ENCODE measurements at places on chromosomes 4 and X.

GRCh38 chr4:17367201-17367600 is 144.7 kb downstream of the QDPR start:
- no peak for DNase-seq

- no peak for DNase-seq
Measured at GRCh38 chr4:8381814-8382581, 58.5 kb downstream of the ACOX3 start.

DNA sequence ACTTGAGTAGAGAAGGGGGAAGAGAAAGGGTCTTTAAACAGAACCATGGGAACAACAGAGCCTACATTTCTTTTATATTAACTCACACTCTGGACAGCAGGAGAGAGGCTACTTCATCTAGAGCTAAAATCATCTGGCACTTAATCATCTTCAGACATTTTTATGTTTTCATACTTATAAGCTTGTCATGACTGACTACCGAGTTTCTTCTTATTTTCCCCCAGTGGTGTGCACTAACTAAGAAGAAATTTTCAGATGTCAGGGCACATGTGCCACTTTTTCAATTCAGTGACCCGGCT is 11.8 kb upstream of the RTL5 start:
- no peak for DNase-seq

- no peak for DNase-seq
Measured at GRCh38 chr4:126954537-126955291, 678.0 kb upstream of the INTU start.

DNA sequence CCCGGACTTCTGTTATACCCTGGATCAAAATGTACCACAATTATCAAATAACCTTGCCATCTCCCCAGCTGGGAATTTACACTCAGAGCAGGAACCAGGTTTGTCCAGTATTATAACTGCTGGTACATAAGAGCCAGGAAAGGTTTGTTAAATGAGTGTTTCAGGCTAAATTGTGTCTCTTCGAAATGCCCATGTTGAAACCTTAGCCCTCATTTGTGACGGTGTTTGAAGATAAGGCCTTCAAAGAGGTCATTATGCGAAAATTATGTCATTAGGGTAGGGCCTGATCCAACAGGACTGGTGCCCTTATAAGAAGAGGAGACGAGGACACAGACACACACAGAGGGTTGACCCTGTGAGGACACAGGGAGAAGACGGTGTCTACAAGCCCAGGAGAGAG is 73.5 kb upstream of the DHRSX start:
- DNase-seq = no peak

DNA sequence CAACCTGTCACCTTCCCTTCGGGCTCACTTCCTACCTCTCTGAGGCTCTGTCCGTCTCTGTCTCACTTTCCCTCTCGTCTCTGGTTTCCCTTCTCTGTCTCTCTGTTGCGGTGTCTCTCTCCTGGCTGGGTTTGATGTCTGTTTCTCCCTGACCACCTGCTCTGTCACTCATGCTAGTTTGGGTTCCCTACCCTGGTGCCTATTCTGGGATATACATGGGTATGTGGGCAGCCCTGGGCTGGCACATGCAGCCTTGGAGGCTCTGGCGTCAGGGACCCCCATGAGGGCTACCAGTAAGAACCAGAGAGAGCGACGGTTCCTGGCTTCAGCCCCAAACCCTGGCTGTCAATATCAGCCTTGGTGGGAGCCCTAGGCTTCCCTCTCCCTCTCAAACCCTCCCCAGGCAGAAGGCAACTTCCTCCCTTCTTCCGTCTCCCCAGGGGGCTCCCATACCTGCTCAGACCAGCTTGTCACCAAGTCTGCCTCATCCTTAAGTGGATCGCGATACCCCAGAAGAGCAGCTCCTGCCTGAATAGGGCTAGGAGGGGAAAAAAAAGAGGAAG is 314 bp downstream of the DNASE1L1 start:
- DNase-seq = no peak

DNA sequence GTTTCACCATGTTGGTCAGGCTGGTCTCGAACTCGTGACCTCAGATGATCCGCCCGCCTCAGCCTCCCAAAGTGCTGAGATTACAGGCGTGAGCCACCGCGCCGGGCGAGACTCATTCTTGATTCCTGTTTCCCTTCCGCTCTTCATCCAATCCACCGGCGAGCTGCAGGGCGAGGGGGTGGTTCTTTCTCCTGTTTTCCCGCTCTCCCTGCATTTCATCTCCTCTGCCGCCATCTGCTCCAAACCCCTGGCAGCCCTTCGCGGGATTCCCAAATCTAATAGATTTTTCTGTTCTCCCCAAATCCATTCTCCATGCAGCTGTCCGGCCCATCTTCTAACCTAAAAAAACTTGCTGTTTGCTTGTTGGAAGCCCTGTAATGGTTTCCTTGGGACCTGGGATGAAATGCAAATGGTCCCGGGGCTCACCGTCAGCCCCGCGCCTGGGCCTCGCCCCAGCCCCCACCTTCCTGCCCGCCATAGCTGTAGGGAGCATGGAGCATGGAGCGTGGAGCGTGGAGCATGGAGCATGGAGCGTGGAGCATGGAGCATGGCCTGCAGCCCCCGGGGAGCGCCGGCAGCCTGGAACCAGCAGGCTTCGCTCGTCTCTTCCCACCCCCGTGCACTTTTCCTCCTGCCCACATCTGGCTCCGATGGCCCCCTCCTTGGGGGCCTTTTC is 1.1 kb downstream of the ZFP42 start:
- DNase-seq = no peak

GRCh38 chr4:15654593-15655222 is 449 bp downstream of the FBXL5 start:
- peak; percentile 12 for DNase-seq

DNA sequence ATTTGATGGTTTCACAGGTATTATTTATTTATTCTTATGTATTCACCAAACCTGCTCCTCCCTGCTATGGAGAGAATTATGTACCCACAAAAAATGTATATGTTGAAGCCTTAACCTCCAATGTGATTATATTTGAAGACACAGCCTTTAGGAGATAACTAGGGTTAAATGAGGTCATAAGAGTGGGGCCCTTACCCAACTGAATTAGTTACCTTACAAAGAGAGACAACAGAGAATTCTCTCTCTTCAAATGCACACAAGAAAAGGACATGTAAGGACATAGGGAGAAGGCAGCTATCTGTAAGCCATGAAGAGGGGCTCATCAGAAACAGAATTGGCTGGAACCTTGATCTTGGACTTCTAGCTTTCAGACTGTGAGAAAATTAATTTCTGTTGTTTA is 44.0 kb downstream of the ZGRF1 start:
- DNase-seq = no peak

GRCh38 chrX:70508296-70508911 is 63.8 kb downstream of the DLG3 start:
- no peak for DNase-seq

- DNase-seq = no peak
Measured at GRCh38 chrX:39921838-39922237, 175.9 kb downstream of the BCOR start.

GRCh38 chrX:79290596-79290995 is 76.5 kb downstream of the ITM2A start:
- DNase-seq = no peak

- DNase-seq = no peak
Measured at GRCh38 chr4:79413032-79413885, 5.2 kb upstream of the GK2 start.

- DNase-seq = no peak
Measured at GRCh38 chrX:2889045-2889605, 40.0 kb downstream of the ARSD start.

GRCh38 chr4:4985036-4985435 is 34.2 kb downstream of the CYTL1 start:
- no peak for DNase-seq

DNA sequence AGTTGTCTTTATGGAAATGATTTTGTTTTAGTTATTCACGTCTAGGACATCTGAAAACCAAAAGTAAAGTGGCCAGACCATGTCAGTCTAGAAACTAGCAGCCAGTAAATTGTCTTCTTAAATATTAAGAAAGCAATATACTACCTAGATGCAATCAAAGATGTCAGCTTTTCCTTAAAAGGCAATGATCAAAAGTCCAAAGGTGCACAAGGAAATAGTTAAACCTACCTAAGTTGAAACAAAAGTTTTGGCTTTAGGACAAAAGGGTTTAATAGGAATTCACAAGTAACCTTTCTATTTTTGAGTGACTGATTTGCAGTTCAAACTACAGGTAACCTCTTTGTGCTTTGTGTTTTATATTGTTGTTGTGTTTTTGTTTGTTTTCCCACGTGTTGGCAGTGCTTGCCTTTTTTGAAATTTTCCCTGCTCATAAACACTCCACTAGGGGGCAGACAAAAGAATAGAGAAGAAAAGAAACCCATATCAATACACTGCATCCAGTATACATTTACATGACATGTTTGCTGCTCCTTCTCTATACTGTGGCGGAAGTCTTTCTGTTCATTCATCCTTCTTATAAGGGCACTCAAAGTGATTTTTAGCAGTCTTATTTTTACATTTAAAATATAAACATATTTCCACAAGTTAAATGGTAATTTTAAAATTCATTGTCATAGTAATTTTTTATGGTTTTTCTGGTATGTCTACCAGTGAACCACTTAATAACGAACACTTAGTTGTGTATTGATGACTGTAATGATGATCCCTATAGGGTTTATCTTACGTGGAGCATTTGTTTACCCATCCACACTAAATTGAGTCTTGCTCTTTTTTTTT is 62.7 kb downstream of the GAB1 start:
- no peak for DNase-seq

GRCh38 chr4:68499021-68499420 is 51.8 kb downstream of the TMPRSS11E start:
- DNase-seq = no peak

- DNase-seq = no peak
Measured at GRCh38 chrX:40080894-40081678, 16.7 kb downstream of the BCOR start.

GRCh38 chr4:122172266-122172665 is 20.1 kb downstream of the BLTP1 start:
- DNase-seq = no peak

DNA sequence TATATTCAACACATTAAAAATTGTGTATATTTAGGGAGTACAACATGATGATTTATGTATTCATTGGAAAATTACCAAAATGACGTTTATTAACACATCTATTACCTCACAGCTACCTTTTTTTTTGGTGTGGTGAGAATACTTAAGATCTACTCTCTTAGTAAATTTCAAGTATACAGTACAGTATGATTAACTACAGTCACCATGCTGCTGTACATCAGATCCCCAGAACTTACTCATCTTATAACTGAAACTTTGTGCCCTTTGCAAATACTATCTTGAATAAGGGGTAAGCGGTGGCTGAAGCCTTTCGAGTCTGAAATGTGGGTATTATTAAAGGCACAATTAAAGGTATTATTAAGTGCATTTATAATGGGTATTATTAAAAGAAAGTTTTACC is 976 bp downstream of the PHKA1 start:
- DNase-seq = no peak

- DNase-seq = no peak
Measured at GRCh38 chr4:6938237-6938636, 28.6 kb downstream of the TBC1D14 start.

DNA sequence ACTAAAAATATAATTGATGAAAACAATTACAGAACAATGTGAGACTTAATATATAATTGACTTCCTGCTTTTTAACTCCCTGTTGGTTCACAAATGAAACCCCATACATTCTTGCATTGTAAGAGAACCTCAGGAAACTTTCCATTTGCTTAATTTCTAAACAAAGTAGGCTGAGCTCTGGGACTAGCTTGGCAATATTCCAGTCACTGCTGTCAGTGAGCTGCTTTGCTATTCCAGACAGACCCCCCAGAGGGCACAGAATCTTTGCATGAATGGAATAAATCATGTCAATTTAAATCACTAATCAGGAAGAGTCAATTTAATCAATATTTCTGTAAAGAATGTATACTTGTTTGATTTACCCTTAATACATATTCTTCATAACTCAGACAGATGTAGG is 110.6 kb downstream of the NEXMIF start:
- DNase-seq = no peak

- DNase-seq = no peak
Measured at GRCh38 chr4:39710098-39710896, 12.4 kb downstream of the UBE2K start.

DNA sequence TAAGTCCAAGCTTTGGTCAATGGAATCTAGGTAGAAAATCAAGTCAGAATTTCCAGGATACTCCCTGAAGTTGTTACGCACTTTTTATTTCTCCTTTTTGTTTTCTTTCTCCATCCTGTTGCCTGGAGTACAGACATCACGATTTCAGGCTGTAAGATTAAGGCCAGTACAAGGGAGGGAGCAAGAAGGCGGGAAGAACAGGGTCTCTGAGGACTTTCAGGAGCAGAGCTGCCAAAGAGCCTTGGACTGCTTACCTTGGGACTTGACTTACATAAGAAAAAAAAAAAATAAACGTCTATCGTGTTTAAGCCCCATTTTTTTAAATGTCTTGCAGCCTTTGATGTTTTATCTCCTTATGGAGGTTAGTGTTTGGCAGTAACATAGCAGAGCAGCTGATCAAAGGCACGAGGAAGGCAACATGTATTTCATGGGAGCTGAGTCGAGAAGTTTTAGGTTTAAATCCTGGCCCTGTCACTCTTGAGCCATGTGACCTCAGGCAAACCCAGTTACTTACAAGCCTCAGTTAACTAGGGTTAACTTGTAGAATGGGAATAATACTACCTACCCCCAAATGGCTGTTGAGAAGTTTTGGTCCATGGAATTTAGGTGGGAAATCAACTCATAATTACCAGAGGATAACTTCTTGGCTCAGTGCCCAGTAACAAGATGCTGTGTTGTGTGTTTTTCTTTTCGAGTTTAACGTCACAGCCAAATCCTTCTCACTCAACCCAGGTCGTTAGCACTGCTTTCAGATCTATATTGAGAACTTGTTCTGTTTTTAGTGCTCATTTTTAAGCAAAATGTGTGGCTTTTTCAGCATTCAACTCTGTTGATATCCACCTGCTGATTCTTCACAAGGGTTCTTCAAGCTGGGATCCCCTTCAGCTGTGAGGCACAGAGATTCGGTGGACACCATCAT is 106.8 kb downstream of the CLNK start:
- no peak for DNase-seq

DNA sequence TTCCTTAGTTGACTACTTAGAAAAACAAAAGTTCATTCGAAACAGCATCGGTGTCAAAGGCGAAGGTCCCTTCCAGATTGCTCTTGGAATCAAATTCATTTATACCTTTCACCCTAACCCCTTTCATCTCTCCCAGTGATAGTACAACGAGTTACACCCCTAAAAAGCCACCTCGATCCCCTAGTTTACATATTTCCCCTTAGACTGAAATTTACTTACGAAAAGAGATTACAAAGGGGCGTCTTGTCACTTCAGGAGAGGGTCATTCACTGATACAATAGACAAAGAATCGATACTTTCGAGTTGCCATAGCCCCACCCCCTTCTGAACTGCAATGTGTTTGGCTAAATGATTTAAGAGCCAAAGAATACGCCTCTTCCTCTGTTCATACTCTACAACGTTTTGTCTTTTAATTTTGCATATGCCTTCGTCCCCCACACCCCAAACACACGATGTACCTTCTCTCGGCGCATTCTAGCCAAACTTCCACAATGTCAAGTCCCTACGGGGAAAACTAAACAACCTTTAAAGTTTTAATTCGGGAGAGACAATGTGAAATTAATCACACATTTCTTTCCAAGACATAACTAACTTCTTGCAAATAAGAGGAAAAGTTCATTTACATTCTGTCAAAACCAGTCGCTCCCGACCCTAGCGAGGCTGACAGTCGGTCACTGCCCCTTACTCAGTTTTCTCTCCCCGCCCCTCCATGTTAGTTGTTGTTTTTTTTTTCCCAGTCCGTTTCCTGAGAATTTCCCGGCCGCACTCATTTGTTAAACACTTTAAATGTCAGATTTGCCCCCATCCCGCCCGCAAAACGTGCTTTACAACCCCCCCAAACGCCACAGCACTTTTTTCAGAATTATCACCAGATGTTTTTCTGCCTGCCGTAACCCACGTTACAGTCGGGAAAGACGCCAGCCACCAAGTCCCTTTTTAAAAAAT is 88.6 kb downstream of the HPRT1 start:
- DNase-seq = no peak
